Right hindlimb (tissue), 1 donor: ENCODE measurements at places on chromosomes 2 and 18.

GRCh38 chr2:225894236-225894980 is 494.9 kb downstream of the NYAP2 start:
- no peak for DNase-seq

GRCh38 chr2:136207665-136208064 is 89.7 kb upstream of the CXCR4 start:
- no peak for DNase-seq

DNA sequence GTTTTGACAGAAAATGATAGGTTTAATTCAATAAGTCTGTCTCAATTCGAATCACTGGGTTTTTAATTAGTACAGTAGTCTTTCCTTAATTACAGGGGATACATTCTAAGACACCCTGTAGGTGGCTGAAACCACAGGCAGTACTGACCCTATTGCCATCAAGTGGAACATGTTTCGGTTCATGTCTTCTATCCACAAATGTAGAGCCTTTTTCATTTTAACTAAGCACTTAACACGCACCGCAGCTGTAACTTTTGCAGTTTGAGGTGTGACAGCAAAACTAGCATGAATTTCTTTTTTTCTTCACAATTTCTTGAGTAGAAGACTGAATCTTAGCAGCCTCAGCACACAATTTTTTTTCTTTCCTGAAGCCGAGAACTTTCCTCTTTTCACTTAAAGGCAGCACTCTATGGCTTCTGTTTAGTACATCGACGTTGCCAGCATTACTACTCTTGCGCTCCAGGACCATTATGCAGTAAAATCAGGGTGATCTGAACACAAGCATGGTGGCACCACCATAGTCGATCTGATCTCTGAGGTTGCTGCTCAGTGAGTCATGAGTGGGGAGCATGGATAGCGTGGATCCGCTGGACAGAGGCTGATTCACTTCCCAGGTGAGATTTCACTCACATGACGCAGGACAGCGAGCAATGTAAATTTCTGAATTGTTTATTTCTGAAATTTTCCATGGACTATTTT is 805.1 kb downstream of the RNF144A start:
- no peak for DNase-seq

GRCh38 chr2:188518381-188518780 is 226.7 kb downstream of the GULP1 start:
- DNase-seq, result no peak

DNA sequence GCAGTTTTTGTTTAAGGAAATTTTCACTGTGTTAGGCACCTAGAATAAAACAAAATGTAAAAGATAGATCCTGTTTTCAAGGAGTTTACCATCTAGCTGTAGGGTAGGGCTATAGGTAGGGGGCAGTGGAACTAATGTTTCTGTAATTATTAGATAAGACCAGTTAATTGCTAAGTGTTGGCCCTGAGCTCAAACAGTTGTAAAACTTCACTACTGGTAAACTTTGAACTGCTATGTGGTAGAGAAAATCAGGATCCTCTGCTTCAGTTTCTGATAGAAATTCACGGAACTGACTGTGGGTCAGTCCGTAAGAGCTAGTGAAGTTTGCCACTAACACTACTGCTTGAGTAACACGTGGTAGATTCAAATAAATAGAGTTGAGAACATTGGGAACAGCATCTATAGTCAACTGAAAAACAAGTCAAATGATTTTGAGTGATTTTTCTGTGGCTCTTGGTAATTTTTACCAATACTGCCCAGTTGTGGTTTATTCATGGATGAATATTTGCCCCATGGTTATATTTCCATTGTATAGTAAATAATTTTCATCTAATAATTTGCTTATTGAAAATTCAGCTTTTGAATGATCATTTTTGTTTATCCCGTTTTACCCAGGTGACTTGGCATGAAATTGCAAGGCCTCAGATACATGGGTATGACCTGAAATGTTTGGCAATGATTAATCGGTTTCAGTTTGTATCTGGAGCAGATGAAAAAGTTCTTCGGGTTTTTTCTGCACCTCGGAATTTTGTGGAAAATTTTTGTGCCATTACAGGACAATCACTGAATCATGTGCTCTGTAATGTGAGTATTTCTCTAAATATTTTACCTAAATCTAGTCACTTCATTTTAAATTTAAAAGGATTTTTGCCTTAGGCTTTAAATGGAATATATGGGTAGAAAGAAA is 26.4 kb downstream of the ELP2 start:
- DNase-seq, result no peak

- no peak for DNase-seq
Observed at GRCh38 chr18:35778850-35779627, 193.4 kb upstream of the RMP24 start.

GRCh38 chr2:51335087-51336058 is 303.4 kb upstream of the NRXN1 start:
- DNase-seq, result no peak

DNA sequence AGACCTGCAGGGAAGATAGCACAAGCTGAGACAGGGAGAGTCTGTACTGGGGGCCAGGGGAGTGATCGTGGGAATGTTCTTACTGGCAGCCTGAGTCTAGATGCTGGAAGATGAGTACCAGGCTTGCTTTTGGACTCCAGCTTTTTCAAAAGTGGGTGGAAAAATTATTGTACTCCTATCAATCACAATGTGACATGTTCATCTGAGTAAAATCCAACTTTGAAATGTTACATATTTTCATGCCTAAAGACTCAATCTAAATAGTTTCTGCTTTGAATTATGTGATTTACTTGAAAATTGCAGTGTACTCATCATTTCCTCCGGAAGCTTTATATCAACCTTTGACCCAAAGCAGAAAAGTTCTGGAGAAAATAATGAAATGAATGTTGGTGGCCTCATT is 49.7 kb upstream of the ST3GAL5 start:
- no peak for DNase-seq

DNA sequence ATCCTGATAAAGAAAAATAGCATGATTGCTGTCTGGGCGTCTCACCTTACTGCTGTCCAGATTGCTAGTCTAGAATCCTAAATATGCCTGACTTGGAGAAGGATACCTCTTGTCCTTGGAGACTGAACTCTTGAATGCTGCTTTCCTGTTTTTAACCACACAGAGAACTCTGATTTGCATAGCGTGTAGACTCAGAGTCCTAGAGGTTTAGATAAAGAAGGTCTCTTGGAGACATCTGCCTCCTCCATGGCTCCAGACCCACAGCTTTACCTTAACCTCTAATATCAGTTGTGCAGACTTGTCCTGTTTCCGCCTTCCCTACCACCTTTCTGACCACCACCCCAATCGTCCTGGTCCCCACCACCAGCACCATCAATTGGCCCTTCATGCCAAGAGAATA is 292.6 kb upstream of the CYRIA start:
- no peak for DNase-seq

DNA sequence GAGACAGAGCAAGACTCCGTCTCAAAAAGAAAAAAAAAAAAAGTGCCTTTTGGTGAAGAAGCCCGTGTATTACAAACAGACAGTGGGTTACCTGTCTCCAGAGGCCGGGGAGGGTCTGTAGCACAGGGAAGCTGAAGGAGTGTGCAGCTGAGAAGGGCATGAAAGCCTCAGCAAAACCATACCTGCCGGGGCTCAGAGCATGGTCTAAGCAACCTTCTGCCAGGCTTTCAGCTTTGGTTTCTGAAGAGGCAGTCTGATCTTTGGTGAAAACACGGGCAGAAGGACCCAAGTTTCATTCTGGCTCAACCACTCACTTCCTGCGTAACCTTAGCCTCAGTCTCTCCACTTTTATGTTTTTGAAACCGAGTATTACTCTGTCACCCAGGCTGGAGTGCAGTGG is 21.5 kb downstream of the SH2D6 start:
- DNase-seq, result no peak

DNA sequence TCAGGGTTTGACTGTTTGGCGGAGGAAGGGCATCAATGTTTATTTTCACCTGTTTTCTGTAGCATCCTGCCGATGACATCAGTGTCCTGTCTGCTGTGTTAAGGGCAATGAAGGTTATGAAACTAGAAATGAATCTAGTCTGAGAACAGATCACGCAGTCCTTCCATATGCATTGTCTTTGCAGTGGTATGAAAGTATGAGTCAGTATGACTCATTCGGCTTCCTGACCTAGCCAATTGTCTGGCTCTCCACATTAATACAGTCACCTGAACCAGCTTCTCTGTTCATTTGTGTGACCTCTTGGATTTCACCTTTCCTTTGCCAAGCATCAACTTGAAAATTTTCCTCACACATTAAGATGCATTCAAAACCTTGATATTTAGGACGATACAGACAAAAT is 353.8 kb downstream of the RND3 start:
- no peak for DNase-seq

DNA sequence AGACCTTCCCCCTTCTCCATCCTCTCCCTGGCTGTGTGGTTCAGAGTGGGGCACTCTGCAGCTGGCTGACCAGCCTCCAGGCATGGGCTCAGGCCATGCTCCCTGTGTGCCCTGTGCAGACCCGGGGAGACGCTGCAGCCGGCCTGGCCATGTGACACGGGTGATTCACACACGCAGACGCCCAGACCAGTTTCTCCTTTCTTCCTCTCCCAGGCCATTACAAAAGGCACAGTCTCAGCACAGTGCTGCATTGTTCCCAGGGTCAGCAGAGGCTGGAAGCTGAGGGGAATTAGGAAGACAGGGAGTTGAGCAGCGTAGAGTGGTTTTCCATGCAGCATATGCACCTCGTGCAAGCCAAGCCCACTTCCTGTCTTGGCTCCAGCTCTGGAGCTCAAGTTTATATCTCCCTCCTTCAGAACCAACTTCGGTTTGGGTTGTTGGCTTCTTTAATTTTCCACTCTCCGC is 288.5 kb downstream of the TNS1 start:
- DNase-seq, result peak; percentile 76

GRCh38 chr2:240599141-240599583 is 12.6 kb downstream of the CAPN10 start:
- no peak for DNase-seq

DNA sequence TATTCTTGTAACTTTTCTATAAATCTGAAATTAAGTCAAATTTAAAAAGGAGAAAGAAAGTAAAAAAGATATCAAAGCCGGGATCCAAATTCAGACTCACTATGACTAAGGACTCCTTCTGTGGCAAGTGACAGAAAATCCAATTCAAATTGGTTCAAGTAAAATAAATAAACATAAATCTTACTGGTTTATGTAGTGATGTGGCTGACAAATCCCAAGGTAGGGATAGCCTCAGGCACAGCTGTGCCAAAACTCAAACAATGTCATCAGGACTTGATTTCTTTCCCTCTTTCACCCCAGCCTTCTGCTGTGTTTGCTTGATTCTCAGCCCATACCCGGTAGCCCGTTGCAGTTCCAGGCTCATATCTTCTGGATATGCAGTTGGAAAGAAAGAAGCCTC is 284.6 kb downstream of the SP3 start:
- DNase-seq, result no peak
